Sigmoid colon (tissue), 7 donors: ENCODE measurements at places on chromosomes 6 and 20. TPM values are rescaled to one million over a fixed set of nuclear protein-coding genes. Genes with fewer than 3 reads are reported as not detected.

Gene NCOA5
- 11.4 TPM for polyA plus RNA-seq

Gene OTOR
- polyA plus RNA-seq = not detected

Gene HDGFL1
- not detected for polyA plus RNA-seq

- DNase-seq = no peak
Observed at GRCh38 chr20:50930139-50930975, 880 bp downstream of the ADNP start.

- no peak for DNase-seq
Observed at GRCh38 chr6:143621876-143622605, 55.7 kb upstream of the PHACTR2 start.

GRCh38 chr20:51437182-51437924 lies 105.2 kb downstream of the NFATC2 start:
- DNase-seq = no peak

DNA sequence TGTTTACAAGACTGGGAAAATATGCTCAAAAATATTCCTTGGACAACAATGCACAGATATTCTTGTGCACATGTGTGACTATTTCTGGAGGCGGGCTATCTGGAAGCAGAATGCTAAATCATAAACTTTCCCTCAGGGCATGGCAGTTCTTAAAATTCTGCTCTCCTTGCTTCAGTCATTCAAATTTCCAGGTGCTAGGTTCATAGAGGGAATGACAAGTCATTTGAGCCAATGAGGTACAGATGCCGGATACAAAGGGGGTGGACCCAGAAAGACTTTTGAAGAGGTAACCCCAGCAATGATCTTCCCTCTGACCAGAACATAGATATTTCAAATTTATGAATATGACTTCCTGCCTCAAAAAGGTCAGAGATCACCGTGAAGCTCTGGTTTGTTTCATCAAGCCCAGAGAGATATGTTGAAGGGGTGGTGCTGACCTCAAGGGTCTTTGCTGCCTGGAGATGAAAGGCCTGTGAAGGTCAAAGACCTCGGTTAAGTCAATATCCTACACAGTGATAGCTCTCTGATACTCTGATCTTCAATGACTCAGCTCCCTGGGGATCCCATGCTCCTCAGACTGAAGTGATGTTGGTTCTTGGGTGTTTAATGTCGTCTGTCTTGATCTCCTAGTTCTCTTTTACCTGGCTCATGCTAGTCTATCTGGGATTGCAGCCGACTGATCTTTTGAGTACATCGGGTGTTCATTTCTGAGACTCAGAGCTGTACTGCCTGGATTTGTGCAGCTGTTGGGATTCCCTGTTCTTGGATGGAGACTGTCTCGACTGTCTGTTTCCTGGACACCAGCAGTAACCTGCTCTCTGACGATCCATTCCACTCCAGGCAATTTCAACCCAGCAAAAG lies 47.5 kb upstream of the TSHZ2 start:
- no peak for DNase-seq

GRCh38 chr6:114556846-114557488 lies 214.1 kb upstream of the HS3ST5 start:
- no peak for DNase-seq

- no peak for DNase-seq
Observed at GRCh38 chr20:40156600-40157317, 532.3 kb downstream of the MAFB start.

GRCh38 chr6:156840136-156840535 lies 63.0 kb downstream of the ARID1B start:
- DNase-seq = no peak

DNA sequence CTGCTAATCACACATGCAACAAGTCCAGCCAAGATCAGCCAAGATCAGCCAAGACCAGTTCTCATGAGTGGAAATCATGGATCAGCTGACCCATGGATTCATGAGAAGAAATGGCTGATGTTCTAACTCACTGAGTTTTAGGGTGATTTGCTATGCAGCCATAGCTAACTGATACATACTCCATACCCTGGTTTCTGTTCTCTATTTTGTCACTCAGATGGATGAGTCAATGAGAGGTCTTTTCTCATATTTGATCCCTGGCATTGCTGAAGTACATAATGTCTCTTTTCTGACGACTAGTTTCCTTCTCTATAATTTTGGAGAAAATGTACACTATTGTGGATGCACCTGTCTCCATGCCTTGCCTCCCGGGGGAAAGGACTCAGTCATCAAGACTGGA lies 118.4 kb upstream of the LY86 start:
- no peak for DNase-seq
